Stimulated activated CD4-positive, alpha-beta T cell treated with anti-CD3 and anti-CD28 coated beads, TNF-alpha, amount 100 ng/mL, for 1 hour (primary cell): ENCODE measurements at places on chromosomes 16 and 17.
A peak's percentile ranks its signal among the peaks of the same experiment; 100 is the strongest.

- DNase-seq: no peak
Measured at GRCh38 chr17:41919840-41920579, 1.3 kb upstream of the ACLY start.

- DNase-seq: no peak
Measured at GRCh38 chr17:65772989-65773388, 211.5 kb upstream of the AXIN2 start.

GRCh38 chr16:57473176-57473840 lies 10.8 kb downstream of the POLR2C start:
- DNase-seq: no peak

- no peak for DNase-seq
Measured at GRCh38 chr17:9332132-9332494, 243.5 kb downstream of the STX8 start.

- no peak for DNase-seq
Measured at GRCh38 chr16:72974142-72974769, 73.7 kb downstream of the ZFHX3 start.

- DNase-seq: no peak
Measured at GRCh38 chr17:76492123-76492988, 8.9 kb downstream of the RHBDF2 start.

DNA sequence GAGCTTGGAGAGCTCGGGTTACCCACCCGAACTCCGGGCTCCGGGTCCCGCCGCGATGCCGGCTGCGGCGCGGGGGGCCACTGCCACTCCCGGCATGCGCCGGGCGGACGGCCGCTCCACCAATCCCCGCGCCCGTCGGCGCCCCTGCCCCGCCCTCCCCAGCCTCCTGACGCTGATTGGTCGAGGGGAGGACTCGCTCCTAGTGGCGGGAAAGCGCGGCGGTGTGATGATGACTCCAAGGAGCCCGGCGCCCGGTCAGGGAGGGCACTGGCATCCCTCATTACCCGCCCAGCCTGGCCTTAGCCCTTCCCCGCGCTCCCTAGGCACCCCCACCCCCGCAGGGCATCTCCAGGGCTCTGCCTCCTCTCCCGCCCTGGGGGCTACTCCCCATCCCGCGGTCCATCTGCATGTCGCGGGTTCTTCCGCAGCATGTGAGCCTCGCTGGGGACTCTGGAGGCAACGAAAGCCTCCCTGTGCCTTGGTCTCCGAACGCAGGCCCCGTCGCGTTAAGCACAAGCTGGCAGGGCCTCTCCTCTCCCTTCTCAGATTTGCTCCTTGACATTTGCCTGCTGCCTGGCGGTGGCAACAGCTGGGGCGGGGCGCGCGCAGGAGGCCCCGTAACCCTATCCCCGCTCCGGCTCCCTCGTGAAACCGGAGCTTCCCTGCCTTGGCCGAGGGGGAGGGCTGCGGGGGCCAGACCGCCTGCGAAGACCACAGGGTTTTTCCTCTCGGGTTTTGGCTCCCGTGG lies 1.7 kb downstream of the ATP2A1 start:
- peak; percentile 84 for DNase-seq

DNA sequence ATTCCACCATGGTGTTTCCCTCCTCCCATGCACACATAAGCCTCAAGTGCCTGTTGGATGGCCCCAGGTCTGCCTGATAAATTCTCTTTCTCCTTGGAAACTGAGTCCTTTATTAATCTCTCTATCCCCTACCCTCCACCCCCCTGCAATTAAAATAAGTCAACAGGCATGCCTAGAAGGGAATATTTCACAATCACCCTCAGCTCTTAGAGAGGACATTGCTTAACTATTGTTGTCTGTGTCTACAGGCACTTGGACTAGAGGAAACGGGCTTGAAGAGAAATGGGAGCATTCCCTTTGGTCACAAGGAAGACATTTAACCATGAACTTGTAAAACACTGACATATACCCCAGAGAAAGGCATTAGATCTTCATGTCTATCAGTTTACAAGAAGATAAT lies 39.5 kb downstream of the RCVRN start:
- no peak for DNase-seq

- no peak for DNase-seq
Measured at GRCh38 chr17:50170662-50171370, 5.0 kb downstream of the SGCA start.

- DNase-seq: no peak
Measured at GRCh38 chr16:3119701-3120408, 7.5 kb downstream of the ZNF205 start.

GRCh38 chr16:610513-611381 lies 20.0 kb upstream of the WFIKKN1 start:
- DNase-seq: no peak

- DNase-seq: no peak
Measured at GRCh38 chr16:19005561-19006445, 22.1 kb downstream of the TMC7 start.

DNA sequence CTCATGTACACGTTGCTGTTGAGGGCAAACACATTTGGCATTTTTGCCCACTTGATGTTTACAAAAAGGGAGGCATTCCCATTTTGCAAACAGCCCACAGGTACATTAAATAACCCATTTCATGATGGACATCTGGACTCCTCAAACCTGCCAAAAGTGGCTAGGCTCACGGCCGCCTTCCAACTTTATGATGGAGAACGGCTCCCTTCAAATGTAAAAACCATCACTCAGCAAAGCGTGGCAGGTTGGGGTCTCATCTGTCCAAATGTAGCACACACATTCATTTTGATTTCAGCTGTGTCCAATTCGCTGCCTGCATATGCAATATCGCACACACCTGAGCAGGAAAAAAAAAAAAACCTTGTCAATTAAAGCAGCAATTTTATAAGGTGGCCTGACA lies 417.8 kb downstream of the TMEM114 start:
- no peak for DNase-seq

GRCh38 chr17:32503251-32504165 lies 16.7 kb downstream of the CDK5R1 start:
- peak; percentile 22 for DNase-seq

GRCh38 chr16:72797621-72798020 lies 250.3 kb downstream of the ZFHX3 start:
- DNase-seq: no peak

- DNase-seq: no peak
Measured at GRCh38 chr17:62739645-62740388, 68.3 kb downstream of the MARCHF10 start.

GRCh38 chr17:68288804-68289203 lies 2.1 kb downstream of the SLC16A6 start:
- DNase-seq: no peak

GRCh38 chr16:15517743-15518377 lies 83.5 kb downstream of the BMERB1 start:
- no peak for DNase-seq

DNA sequence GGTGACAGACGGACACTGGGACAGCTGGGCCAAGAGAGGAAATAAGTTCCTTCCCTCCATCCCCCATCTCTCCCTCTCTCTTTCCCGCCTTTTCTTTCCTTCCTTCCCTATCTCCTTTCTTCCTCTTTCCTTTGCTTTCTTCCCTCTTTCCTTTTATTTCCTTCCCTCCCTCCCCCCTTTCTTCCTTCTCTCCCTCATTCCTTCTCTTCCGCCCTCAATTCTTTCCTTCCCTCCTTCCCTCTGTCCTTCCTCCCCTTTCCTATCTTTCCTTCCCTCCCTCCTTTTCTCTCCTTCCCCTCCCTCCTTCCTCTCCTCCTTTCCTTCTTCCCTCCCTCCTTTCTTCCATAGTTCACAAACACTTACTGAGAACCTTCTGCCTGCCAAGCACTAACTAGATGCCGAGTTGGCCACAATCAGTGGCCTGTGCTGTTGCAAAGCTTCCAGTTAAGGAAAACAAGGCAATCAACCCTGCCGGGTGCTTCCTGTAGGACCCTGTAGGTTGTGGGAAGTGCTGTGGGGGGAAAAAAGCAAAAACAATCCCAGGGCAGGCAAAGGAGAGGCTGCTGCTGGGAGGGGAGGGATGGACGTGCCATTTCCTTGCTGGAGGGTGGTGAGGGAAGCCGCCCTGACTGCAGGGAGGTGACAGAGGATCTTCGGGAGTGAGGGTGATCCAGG lies 31.7 kb downstream of the ABCC6 start:
- no peak for DNase-seq

DNA sequence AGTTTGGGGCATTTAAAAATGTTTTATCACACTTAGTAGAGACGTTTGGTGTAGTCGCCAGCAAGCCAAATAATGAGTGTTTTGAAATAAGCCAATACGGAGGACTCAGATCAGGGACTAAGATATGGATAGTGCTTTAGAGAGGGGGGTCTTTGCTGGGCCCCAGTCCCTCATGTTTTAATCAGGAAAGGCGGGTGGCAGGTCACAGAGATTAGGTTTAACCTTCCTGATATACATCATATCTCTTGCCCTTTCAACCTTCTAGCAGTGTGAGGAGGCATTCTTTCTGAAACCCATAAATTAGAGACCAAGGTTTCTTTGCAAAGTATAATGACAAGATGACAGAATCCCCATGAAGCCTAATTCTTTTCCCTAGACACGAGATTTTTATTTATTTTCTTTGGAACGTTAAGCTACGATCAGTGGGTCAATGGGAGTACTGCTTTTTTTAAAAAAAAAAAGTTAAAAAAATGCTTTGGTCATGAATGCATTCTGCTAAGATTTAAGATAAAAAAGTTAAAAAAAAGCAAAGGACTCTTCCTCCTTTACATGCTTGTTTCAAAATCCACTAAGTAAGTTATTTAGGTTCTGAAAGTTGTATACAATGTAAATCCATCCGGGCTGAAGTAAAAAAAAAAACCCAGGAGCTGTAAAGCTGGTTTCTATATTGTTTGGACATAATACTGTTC lies 572.1 kb upstream of the SALL1 start:
- no peak for DNase-seq

DNA sequence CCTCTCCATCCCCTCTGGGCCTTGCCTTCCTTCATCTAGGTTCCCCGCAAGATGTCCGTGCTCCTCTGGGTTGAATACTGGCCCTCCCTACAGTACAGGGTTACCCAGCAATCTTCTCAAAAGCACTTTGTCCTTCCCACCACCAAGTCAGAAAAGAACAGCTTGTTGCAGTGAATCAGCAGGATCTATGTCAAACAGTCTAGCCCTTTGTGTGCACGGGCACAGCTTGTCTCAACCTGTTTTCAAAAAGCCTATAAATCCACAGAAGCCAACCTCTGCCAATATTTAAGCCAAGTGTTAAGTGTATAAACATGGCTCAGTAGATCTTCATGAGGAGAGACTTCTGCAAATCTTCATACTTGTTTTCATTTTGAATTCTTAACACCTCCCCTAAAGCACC lies 25.2 kb downstream of the C17orf67 start:
- DNase-seq: no peak

DNA sequence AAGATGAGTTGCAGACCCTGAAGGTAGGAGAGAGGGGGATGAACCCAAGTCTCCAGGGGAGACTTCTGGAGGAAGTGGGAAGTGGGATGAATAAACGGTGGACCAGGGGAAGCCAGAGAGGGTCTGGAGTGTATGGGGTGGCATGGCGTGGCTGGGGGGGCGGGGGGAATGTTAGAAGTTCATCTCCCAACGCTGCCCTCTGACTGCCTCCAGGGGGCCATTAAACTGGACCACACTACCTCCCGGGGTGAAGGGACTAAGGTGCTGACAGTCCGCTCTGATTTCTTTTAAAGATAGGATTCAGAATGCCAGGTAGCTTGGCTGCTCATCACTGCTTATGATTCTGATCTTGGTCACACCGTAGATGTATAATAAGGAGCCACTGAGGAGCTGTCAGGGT lies 21.2 kb downstream of the ST3GAL2 start:
- DNase-seq: no peak

- DNase-seq: no peak
Measured at GRCh38 chr17:78000341-78000740, 41.8 kb downstream of the TNRC6C start.

DNA sequence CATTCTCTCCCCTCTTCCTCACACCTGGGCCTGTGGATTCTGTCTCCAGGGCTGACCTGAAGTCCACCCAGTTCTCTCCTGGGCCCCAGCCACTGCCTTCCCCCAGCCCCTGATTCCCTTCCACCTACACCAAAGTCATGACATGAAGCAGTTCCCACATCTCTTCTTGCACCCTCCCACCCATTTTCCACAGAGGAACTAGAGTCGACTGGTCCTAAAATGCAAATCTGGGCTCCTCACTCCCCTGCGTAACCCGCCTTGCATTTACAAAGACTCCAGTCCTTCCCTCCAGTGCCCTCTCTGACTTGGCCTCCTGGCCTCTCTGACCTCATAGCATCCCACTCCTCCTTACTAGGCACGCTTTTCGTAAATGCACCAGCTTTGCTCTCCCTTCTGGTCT lies 14.8 kb downstream of the COX6A2 start:
- DNase-seq: no peak

DNA sequence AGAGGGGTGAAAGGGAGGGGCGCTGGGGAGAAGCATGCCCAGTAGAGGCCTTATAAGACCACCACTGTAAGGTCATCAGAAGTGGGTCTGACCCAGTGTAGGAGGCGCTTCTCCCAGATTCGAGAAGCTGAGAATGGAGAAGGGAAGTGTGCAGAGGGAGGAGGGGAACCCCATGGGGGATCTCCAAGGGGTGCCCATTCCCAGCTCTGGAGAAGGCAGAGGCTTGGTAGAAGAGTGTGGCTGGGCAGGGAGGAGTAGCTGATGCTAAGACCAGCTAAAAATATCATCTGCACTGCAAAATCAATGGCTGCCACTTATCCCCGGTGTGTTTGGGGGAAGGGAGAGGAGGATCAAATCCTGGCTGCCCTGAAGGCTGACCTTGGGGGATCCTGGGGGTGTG lies 7.2 kb downstream of the NGFR start:
- DNase-seq: no peak

DNA sequence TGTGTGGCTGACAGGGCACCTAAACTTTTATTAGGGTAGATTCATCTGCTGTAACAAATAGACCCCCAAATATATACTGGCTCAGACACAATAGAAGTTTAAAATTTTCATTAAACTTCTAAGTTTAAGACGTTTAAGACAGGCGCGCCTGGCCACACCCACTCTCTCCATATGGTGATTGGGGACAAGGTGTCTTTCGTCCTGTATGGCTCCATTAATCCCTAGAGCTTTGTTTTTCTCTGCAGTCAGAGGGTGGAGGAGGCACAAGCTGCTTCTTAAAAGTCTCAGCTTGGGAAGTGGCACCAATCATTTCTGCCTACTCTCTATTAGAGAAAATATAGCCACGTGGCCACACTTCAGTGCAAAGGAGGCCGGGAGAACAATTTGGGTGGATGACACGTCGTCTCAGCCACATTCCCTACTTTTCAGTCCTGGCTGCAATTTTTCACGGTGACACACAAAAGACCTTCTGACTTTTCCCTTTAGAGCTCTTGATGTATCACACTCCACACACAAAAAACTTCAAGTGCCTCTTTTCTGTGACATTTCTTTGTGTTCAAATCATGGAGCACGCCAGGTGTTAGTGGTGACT lies 125.5 kb upstream of the CACNG3 start:
- no peak for DNase-seq

- DNase-seq: no peak
Measured at GRCh38 chr16:81158964-81159363, 62.8 kb upstream of the GCSH start.

DNA sequence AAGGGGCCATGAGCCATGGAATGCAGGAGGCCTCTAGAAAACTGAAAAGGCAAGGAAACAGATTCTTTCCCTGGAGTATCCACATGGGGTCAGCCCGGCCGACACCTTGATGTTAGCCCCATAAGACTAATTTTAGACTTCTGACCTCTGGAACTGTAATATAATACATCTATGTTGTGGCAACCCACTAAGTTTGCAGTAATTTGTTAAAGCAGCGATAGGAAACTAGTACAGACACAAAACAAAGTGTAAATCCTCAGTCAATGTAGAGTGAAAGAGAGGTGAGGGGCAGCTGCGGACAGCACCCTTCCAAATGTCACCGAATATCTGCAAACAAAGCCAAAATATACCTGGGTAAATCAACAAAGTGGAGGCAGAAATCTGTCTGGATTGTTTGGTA lies 7.2 kb upstream of the SIAH1 start:
- DNase-seq: no peak
